ENCODE measurements at places on chromosomes 4 and X. TPM values are rescaled to one million over a fixed set of nuclear protein-coding genes. Genes with fewer than 3 reads are reported as not detected.

Gene IL1RAPL1
- total RNA-seq: not detected

- DNase-seq: peak; percentile 13
These were observed 767.3 kb upstream of the TENM3 start for GRCh38 chr4:181475781-181476507.

GRCh38 chr4:73613130-73613529, 7.1 kb downstream of the RASSF6 start:
- DNase-seq: no peak

- DNase-seq: no peak
These were observed 46.1 kb downstream of the GRK4 start for GRCh38 chr4:3009422-3009821.

Gene HTR2C
- total RNA-seq: not detected

Gene VEGFC
- total RNA-seq: 13.7 TPM

DNA sequence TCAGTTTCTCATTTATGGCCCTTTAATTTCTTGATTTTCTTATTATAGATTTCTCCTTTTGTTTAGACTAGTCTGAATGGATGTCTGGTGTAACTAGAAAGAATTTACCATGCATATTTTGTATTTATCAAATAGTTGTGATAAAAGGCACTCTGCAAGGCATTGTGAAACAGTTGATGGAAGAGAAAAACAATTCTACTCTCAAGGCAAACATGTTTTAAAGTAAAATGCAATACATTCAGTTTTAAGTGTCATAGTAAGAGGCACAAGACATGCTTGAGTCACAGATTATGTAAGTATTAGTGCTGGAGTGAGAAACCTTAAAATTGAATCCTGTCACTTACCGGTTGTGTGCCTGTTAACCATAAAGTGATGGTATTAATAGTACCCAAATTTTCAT, 283.3 kb upstream of the DKK2 start:
- no peak for DNase-seq

Gene HERC5
- total RNA-seq: 11.2 TPM

Data from upper lobe of left lung (tissue), 6 donors.